Substantia nigra (tissue), 51 donors: ENCODE measurements at places on chromosomes 7 and 10.

GRCh38 chr7:137992550-137993394, 9.1 kb downstream of the CREB3L2 start:
- no peak for DNase-seq

DNA sequence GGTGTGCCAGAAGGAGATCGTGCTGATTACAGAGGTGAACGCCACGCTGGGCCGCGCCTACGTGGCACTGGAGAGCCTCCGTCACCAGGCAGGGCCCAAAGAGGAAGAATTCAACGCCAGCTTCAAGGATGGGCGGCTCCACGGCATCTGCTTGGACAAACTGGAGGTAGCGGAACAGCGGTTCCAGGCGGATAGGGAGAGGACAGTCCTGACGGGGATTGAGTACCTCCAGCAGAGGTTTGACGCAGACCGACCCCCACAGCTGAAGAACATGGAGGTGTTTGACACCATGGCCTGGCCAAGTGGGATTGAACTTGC, 12.1 kb upstream of the ATP6V0E2 start:
- no peak for DNase-seq

DNA sequence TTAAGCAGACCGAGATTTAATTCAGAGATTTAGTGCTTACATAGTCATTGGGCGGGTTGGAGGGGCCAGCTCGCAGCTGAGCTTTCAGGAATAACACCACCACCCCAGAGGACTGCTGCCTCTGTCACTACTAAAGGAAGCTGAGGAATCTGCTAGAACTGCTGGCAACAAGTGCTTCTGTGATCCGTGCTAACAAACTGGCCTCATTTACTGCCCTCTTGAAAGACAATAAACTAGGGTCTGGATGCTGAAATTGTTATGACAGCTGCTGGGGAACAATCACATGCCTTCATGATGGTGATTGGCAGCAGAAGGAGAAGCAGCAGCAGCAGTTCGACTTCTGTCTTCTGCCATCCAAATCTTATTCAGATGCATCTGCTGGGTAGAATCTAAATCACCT, 285.5 kb upstream of the TAC1 start:
- DNase-seq: no peak

DNA sequence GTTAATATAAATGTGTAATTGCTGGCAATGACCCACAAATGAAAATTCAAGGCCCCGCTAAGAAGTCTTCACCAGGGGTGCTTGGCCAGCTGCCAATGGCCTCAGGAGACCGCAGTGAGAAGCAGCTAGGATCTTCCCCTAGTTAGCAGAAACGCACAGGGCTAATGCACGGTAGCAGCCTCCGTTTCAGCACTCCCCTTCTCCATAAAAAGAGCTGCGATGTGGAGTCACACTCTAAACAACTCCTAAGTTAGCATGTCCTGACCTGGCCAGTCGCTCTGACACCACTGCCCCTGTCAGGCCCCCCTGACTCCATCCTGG, 139.0 kb downstream of the SEPTIN14 start:
- DNase-seq: no peak

- DNase-seq: peak; percentile 21
Observed at GRCh38 chr10:116891208-116891607, 41.9 kb downstream of the ENO4 start.

DNA sequence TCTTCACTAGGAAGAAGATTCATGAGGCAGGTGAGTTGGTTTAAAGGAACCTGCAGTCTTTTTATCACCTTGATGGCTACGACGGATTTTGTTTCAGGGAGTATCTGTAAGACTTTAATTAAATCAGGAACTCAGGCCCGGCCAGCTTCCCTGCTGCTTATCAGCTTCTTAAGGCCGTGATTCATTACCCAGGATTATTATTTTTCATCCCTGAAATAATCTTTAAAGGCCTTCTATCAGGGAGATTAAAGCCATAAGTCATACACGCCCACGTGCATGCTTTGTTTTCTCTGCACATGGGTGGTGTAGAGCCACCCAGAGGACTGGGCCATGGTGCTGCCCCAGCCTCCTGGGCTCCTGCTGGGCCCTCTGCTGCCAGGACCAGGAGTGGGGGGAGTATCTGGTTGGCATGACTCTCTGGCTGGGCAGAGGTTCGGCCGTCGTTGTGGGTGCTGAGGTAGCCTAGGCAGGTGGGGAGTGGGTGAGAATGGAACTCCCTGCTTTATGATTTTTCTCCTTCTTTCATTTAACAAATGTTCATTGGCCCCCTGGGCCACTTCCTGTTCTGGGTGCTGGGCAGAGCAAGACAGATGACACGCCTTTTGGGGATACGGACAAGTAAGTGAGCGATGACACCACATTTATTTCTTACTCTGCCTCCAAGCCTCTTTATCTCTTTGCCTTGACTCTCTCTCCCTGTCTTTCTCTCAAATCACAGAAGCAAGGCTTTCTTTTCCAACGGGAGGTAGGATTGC, 39.0 kb upstream of the PCBD1 start:
- no peak for DNase-seq

- no peak for DNase-seq
Observed at GRCh38 chr10:131196176-131196885, 115.2 kb downstream of the TCERG1L start.

- DNase-seq: no peak
Observed at GRCh38 chr10:97600616-97601015, 11.1 kb downstream of the C10orf62 start.

DNA sequence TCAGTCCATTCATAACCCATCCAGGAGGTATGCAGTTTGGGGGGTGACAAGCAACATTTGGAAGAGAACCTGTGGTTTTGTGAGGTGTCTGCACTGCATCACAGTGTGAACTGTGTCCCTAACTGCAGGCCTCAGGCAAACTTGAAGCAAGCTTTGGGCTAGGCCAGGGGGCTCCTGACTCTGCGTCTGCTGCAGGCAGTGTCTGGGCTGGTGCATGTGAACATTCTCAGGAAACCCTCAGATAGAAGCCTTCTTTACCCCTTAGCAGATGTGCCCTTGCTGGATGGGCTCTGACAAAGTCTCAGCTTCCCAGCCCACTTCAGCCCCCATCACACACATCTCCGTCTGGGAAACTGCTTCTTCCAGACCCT, 61.0 kb downstream of the VIPR2 start:
- no peak for DNase-seq

DNA sequence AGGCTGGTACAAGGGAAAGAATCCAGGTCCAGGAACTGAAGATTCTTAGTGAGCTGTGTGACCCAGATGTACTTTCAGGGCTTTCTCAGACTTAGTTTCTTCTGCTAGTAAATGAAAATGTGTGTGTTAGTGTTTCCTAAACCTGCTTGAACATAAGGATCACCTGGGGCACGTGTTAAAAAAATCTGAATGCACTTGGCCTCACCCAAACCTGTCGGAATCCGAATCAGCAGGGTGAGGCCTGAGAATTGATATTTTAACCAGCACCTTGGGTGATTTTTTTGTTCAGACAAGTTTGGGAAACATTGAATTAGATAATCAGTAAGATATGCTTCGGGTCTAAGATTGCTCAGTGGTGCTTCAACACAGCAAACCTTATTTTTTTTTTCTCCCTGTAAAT, 59.7 kb downstream of the ZNF365 start:
- no peak for DNase-seq

DNA sequence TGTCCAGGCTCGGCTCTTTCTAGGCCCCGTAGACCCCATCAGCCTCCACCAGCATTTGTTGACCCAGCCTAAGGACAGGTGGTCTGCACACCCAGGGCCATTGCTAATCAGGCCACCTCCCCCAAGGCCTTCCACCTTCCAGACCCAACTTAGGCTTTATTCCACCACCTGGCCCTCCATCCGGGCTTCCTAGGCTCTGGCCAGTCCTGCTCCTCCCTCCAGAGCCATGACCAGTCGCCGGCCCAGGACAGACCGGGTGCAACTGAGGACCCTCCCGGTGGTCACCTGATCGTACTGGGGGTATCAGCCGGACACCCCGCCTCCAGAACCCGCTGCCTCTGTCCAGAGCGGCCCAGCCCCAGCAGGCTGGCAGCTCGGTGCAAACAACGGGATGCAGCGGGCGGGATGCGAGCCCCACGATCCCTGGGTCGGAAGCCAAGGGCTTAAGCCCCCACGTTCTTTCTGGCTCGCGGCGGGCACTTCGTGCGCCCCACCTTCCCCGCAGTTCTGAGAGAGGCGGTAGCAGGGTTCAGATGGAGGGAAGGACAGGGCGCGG, 545 bp downstream of the NACAD start:
- DNase-seq: no peak

GRCh38 chr10:20596065-20596755, 300.9 kb downstream of the NEBL start:
- DNase-seq: no peak

GRCh38 chr7:139784648-139785047, 6.8 kb upstream of the HIPK2 start:
- no peak for DNase-seq

DNA sequence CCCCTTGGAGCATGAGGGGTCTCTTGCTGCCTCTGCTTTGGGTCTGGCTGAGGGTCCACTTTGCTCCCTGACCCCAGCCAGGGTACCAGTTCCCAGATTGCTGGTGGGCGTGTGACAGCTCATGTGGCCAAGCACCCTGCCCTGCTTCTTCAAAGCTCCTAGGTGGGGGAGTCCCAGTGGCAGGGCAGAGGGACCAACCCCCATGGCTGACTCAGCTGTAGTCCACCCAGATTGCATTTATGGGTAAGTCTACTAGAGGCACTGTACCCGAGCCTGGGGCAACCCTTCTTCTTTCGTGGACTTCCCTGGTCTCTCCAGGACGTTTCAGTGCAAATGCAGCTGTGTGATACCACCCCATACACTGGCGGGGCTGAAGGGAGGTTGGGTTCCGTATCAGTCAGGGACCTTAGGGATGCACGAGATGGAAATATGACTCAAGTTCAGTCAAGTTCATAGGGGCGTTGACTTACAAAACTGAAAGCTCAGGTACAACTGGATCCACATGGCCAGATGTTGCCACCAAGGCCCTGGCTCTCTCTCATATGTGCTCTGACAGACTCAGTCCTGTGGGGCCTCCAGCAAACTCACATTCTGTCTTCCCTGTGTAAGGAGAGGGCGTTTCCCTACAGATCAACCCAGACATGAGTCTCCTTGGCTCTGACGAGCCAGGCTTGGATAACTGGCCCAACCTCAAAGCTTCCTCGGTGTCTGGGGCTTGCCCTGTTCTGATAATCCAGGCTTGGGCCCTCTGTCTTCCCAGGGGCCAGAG, 13.6 kb downstream of the PTPRE start:
- no peak for DNase-seq

GRCh38 chr10:21495002-21495751, 30.3 kb downstream of the SKIDA1 start:
- DNase-seq: no peak

- DNase-seq: no peak
Observed at GRCh38 chr7:83925860-83926259, 268.7 kb downstream of the SEMA3A start.

- DNase-seq: no peak
Observed at GRCh38 chr10:13047529-13048206, 46.2 kb upstream of the CCDC3 start.

DNA sequence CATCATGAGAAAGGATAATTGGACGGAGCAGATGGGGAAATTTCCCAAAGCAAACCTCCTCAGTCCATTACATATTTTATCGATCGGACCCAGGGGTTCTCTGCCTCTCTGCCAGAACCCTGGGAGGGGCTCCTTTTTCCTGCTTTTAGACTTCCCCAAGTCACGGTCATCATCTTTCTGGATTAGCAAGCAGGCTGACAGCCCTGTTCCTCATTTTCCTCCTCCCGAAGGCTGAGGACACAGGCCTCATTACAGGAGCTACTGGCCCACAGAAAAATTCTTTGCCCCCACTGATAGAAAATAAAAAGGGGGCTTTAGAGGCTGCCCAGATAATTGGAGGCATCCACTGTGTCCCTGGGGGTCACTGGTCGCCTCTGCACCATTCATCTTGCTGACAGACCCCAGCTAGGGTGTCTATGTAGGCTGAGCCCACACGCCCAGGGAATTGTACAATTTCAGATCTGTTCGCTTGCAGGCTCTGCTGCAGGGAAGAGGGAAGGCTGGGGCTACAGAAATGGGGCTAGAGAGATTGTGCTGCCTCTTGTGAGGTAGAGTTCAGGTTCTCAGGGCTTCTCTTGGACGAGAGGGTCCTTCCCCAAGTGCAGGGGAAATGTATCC, 125.7 kb upstream of the SDK1 start:
- DNase-seq: no peak

DNA sequence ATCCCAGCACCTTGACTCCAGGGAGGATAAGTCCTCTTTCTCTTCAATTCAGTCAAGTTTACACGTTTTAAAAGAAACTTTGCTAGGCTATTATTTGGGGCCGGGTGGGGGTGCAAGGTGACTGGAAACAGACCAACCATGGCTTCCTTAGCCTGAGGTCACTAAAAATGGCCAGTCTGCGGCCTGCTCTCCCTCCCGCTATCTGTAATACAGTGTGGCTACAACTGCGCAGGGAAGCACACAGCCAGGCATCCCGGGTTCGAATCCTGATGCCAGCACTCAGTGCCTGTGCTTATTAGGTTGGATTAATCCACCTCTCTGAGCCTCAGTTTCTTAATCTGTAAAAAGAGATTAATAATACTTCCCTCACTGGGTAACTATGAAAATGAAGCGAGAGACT, 19.5 kb downstream of the ATP6V1F start:
- DNase-seq: no peak

- no peak for DNase-seq
Observed at GRCh38 chr7:139360948-139361307, 1.2 kb downstream of the LUC7L2 start.

DNA sequence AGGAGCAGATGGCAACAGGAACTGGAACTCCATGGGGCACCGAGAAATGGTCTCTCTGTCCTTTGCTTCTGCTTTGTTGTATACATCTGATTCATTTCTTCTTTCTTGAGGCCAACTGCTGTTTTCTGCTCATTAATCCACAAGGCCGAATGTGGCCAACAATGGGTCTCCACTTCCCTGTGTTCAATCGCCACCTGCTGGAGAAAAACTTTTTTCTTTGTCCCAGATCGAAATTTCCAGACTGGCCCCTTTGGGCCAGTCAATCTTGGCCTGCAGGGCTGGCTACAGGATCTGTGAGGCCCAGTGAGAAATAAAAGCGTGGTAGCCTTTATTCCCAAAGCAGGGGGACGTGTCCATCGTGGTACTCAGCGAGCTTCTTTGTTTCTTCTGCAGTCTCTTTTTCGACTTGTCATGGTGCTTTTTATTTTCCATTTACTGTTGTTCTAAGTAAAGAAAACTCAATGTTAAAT, 58.8 kb downstream of the PARP12 start:
- no peak for DNase-seq

GRCh38 chr7:79593866-79594301, 140.4 kb upstream of the MAGI2 start:
- no peak for DNase-seq
